ENCODE measurements at places on chromosomes 6 and 20.

DNA sequence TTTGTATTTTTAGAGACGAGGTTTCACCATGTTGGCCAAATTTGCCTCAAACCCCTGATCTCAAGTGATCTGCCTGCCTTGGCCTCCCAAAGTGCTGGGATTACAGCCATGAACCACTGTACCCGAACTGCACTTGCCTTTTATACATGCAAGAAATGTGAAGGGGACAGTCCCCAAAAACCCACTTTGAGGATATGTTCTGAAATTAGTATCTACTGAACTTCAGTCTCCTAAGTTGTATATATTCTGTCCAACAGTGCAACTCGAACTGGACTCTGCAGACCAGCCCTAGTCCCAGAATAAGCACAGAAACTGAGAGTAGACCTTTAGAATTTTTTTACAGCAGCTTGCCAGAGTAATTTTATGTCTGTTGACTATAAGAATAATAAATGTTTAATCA, 28.5 kb downstream of the BACH2 start:
- DNase-seq: no peak

GRCh38 chr6:116267836-116268588, 11.7 kb downstream of the TSPYL1 start:
- peak; percentile 25 for DNase-seq

DNA sequence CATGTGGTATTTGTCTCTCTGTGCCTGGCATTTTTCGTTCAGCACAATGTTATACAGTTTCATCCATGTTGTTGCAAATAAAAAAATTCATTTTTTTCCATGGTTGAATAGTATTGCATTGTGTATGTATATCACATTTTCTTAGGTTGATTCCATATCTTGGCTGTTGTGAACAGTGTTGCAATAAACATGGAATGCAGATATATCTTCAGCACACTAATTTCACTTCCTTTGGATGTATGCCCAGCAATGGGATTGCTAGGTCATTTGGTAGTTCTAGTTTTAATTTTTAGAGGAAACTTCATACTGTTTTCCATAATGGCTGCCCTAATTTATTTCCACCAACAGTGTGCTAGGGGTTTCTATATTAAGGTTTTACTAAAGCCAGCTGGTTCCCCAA, 52.6 kb downstream of the GFRAL start:
- DNase-seq: no peak

- DNase-seq: peak; percentile 71
Observed at GRCh38 chr20:46230801-46231282, 77.5 kb downstream of the CDH22 start.

DNA sequence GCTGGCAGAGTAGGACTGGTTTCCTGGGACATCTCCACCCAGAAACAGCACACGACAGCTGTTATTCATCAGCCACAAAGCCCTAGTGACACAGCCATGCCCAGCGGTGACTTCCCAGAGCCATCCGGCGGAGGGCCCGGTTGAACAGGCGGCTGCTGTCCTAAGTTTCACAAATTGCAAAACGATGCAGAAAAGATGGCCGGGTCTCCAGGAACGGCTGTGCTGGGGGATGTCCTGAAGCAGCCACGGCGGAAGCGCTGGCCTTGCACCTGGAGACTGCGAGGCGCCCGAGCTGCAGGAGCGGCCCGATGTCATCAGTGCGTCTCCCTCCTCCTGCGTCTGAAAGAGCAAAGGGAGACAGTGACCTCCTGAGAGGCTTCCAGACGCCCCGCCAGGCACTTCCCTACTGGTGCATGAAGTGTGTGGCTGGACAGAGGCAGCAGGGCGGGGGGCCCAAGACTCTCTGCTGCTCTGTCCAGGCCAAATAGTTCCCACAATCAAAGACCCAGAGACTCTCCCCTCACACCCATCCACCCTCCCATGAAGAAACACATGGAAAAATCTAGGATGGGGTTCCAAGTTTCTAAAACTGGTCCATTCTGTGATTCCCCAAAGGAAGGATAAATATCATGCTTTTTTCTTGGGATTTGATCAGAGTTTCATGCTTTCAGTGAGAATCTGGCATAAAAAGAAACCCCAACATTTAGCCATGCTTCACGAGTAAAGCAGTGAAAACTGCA, 44.0 kb downstream of the SSR1 start:
- no peak for DNase-seq

DNA sequence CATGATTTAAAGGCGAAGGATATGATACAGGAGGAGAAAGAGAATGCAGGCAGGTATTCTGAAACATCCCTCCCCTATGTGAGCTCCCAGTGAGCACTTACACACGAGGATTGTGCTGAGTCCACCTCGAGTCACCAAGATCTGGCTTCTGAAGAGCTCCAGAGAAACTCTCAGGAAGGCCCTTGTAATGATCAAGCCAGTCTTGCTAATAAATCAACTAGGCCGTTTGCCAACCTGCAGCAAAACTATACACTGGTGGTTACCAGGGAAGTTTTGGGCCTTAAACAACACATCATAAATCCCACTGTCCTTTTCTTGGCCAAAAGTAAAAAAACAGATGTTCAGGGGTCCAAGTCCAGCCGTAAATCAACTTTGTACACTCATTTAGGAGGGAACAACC, 79.2 kb downstream of the STXBP5 start:
- no peak for DNase-seq

DNA sequence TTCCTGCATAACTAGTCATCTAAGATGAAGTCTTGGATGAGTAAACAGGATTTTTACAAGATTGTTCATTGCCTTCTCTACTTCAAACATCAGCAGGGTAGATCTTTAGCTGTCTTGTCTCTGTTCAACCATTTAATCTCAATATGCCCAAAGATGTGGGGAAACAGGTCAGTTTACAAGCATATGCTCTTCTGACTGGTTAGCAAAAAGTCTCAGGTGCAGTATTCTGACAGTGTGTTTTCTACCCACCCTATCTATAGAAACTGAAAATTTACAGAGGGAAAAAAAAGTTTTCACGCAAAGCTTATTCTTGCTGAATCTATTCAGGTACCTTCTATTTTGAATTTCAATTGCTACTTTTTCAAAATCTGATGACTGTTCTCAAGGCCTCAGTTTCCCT, 29.0 kb downstream of the MAP3K5 start:
- DNase-seq: no peak

- no peak for DNase-seq
Observed at GRCh38 chr6:52104979-52105378, 17.6 kb upstream of the PKHD1 start.

GRCh38 chr6:168906391-168906790, 347.3 kb downstream of the THBS2 start:
- DNase-seq: no peak

- peak; percentile 79 for DNase-seq
Observed at GRCh38 chr20:59948828-59949720, 8.9 kb downstream of the FAM217B start.

DNA sequence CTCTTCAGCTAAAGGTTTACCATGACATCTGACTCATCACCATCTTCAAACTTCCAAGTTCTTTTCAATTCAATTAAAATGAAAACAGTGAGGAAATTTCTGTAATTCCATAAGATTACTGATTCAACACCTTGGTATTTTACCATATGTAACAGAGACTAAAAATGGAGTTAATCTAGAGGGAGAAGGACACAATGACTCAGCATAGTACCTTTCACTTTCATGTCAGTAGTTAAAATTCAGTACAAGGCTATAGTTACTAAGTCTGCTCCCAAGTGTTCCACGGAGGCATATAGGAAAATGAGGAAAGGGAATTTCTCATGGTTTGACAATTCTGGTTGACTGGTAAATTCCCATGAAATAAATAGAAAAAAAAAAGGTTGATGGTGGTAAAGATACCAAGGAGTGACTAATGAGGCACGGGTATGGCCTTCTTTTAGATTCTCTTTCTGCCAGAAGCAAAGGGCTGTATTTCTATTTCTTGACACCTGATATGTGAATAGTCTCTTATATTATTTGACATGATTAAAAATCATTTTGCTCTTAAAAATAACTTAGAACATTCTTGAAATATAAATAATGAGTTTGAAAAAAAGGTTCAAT, 526.7 kb upstream of the ADGRB3 start:
- DNase-seq: no peak

DNA sequence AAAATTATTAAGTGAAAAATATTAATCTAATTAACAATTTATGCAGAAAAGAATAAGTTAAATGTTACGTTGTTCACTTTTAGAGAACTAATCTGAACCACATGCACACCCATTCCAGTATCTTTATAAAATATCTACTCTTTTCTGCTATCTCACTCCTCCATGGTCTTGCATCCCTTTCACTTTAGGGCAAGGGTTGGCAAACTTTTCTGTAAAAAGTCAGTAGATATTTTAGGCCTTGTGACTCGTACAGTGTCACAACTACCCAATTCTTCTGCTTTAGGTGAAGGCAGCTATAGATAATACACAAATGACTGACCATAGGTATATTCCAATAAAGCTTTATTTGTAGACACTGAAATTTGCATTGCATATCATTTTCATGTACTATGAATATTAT, 39.7 kb upstream of the SUPT3H start:
- peak; percentile 67 for DNase-seq

DNA sequence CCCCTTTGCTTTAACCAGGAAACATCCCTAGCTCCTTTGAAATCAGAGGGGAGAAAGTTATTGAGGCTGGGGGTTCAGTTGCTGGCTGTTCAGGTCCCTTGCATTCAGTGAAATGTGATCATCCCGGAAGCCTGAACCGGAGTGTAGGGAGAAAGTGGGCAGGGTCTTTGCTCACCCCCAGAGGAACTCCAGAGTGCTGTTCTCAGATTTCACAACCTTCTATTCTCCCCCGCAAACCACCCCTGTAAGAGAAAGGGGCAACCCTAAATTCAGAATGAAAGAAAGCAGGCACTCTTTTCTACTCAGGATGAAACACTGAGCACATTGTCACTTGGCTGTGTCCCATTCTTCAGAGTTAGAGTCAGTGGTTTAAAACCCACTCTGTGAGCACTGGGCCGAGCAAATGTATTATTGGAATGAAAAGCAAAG, 139.8 kb downstream of the KHDC1L start:
- no peak for DNase-seq

Measured in NB4 (cell line).